Fibroblast of skin of left biceps (primary cell): ENCODE measurements at places on chromosomes 1 and 21.

DNA sequence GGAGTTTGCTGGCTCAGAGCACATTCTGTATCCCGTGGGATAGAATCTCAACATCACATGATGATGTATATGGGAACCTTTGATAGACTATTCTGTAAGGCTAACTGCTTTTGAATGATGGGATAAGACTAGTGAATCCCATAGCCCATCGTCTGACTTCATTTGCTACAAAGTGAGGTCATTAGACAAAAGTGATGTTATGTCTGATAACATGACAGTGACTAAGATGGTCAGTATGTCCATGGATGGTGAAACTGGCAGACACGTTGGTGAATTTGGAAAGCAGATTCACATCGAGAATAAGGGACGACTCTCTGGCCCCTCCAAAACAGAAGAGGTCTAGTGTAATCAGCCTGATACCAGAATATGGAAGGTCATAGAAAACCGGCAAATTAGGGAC is 108.4 kb downstream of the HHAT start:
- DNase-seq, result no peak

DNA sequence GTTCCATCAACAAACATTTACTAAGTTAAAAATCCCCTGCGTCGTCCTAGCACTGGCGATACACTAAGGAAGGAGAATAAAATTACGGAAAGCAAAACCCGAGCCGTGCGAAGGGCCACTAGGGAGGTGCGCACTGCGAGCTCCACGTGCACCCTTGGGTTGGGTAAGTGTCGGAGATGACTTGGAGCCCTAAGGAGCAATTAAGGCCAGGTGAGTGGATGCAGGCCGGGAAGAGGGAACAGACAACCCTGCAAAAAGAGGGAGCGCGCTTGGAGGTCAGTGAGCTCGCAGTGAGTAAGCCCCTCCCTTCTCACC is 704 bp downstream of the WDR4 start:
- DNase-seq, result no peak

DNA sequence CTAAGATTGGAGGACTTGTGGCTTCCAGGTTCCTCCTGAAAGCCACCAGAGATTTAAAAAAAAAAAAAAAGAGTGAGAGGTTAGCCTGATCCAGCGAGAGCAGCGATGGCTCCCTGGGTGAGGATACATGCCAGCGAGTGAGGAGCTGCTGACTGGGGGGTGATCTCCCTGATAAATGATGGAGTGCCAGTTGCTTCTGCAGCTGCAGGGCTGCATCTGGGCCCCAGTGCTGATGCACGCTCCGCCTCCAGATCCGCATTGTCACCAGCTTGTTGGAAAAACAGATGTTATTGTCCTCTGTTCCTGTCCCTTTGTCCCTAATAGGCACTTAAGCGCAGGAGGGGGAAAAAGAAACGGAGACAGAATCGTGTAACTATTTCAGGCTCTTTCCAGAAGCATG is 28.6 kb downstream of the UBIAD1 start:
- no peak for DNase-seq

DNA sequence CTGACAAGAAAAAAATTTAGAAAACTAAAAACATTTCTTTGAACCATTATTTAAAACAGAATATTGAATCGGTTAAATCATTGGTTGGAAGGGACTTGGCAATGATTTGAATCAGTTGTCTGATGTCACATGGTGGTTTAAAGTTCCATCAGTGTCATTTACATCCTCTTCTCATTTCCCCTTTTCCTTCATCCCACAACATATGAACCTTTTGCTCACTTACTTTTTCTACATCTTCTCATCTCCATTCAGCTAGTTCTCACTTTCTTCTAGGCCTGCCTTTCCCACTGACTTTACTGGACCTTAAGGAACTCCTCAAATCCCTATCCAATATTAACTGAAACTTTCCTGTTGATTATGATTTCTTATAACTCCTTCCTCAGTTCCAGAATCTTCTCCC is 58.5 kb downstream of the PHACTR4 start:
- no peak for DNase-seq

- no peak for DNase-seq
These were observed 22.0 kb upstream of the PRDM15 start for GRCh38 chr21:41901099-41901498.

DNA sequence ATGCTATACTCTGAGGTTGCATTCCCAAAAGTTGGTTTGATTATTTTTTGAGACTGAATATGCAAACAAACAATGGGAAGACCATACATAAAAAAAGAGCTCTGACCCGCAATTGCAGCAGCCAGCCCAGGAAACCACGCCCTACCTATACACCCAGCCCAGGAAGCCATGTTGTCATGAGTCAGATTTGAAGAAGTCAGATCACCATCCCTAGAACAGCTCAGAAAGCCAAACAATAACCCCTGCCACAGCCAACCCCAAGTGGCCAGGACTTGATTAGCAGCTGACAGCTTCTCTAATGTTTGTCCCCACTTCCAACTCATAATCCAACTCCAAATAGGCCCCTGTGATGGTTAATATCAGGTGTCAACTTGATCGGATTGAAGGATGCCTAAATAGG is 621.9 kb downstream of the NPHP4 start:
- no peak for DNase-seq

- DNase-seq, result no peak
These were observed 123.3 kb downstream of the GRIK3 start for GRCh38 chr1:36910886-36911540.

- no peak for DNase-seq
These were observed 1338.5 kb downstream of the AMY1C start for GRCh38 chr1:105088166-105088565.

- DNase-seq, result no peak
These were observed 5.2 kb upstream of the RGS13 start for GRCh38 chr1:192630521-192631287.

- DNase-seq, result no peak
These were observed 2.3 kb downstream of the ETS2 start for GRCh38 chr21:38807986-38808385.

GRCh38 chr1:110370827-110371226 is 20.0 kb downstream of the SLC16A4 start:
- no peak for DNase-seq

DNA sequence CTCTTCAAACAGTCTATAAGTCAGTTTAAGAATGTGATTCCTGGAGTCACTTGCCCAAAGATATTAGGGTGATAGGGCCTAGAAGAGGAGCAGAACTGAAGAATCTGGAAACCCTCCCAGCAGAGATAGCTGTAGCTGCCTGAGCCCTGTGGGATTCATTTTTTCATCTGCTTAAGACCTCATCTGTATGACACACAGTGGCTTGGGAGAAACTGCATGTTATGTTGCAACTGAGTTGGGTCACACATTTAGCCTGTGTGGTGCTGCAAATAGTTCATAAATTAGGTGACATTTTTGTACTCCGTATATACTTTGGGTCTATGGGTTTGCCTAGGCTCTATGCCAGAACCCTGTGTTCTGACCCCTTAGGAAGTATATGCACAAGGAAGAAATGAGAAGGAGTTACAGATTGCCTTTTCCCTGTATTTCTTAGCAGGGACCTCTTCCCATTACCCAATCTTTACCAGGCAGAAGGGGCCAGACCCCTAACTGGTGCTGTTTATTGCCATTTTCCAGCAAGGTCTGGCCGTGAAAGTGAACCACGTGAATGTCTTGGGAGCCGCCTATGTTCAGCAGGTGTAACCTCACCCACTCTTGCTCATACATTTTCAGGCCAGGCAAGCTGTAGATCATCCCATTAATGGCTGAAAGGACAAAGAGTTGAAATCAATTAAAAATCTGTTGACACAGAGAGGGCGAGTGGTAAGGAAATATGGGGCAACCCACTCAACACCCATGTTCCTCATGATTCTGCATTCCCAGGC is 41.9 kb upstream of the SLC19A2 start:
- DNase-seq, result no peak

- DNase-seq, result no peak
These were observed 14.7 kb downstream of the PEX14 start for GRCh38 chr1:10489291-10490055.

GRCh38 chr1:81582467-81582986 is 218.2 kb upstream of the ADGRL2 start:
- no peak for DNase-seq

DNA sequence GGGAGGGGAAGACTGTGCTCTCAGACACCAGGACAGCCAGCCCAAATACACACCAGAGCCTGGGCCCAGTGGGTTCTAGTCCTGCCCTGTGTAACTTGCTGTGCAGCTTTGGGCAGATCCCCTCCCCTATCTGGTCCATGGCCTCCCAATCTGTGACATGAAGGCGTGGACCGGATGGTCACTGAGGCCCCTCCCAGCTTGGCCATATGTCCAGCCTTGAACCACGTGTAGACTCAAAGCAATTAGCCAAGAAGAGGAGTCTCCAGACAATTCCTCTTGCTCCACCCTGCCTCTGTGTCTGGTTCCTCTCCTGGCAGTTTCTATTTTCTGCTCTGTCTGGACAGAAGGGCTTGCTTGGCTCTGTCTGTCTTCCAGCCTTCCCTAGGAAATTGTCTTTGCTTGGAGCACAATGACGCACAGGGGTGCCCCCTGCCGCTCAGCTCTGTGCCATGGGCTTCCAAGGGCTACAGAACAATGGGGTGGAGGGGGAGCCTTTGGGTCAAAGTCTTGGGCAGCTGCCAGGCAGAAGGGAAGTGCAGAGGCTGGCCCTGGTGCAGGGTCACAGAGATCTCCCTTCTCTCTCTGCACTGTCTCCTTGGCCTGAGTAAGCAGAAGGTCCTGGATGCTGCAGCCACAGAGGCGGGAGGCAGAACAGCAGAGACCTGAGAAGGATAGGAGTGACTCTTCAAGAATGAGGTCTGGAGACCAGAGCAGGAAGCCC is 66.1 kb downstream of the TENT5C start:
- DNase-seq, result no peak

DNA sequence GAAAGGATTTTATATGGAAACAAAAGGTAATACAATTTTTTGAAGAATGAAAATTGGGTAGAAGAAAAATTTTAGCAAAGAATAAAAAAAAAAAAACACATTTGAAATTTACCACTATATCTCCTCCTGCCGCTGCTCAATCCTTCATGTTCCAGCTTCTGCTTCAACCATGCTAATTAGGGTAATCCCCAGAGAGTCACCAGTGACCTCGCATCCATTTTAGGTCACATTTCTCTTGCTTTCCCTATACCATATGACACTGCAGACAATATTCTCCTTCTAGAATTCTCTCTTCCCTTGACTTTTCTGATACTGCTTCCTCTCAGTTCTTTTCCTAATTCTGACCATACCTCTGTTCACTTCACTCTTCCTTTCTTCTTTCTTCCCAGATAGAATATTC is 237.1 kb downstream of the USH2A start:
- DNase-seq, result no peak

GRCh38 chr1:25704267-25704691 is 87.7 kb downstream of the MAN1C1 start:
- no peak for DNase-seq

DNA sequence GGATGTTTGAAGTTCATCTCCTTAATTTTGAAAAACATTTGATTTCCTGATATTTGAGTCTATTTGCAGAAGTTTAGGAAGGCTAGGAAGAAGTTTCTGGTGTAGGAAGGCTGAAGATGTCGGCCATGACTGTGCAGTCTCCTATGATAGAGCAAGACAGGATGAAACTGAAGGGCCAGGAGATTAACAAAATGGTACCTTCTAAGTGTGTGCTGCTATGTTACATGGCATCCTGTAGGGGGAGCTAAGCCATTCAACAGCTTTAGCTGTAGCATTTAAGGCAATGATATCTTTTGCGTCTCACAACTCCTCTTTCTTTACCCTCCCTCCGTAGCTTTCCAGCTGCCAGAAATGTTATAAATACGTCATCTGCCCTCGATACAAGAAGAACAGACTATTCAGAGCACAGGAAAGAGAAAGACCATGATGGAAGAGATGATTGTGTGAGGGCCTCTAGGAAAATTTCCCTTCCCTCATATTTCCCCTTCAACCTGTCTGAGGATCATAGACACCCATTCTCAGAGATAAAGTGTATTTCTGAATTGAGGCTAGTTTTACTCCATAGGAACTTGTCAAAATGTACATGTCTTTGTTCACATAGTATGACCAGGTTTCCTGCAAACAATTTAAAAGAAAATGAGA is 61.1 kb downstream of the XCL1 start:
- DNase-seq, result no peak

DNA sequence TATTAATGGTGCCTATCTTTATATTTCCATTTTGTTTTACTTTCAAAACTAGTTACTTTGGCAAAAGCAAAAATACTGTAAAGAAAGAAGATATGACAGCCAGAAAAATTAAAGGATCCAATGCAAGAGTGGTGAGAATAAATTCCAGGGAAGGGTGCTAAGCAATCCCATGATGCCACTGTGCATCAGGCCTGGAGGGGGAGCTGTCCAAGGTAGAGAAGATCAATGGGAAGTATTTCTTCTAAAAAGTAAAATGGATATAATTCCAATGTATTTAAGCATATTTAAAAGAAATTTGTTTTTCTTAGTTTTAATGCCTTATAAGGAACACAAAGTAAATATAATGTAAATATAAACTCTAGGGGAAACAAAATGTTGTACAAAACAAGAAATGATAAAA is 1382.2 kb upstream of the B3GALT2 start:
- DNase-seq, result no peak

GRCh38 chr1:239786464-239786863 is 305.2 kb upstream of the FMN2 start:
- DNase-seq, result no peak

DNA sequence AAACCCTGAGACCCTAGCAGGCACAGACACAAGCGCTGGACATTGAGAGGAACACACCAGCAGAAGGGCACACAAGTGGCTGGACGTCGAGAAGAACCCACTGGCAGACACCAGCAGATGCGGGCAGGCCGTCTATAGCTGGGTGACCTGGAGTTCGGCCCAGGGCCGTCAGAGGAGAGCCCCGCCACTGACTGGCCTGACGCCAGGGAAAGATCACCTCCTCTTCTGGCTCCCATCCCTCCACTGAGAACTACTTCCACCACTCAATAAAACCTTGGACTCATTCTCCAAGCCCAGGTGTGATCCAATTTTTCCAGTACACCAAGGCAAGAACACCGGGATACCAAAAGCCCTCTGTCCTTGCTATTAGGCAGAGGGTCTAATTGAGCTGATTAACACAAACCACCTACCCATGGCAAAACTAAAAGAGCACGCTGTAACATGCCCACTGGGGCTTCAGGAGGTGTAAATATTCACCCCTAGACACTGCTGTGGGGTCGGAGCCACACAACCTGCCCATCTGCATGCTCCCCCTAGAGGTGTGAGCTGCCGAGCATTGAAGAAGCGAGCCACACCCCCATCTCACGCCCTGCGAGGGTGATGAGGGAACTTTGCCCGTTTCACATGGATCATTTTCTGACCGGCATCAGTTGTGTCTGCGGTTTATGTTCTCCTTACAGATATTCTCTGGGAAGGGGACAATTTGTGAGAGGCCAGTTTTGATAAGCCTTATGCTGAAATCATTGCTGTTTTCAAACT is 104.8 kb downstream of the HLX start:
- DNase-seq, result no peak

DNA sequence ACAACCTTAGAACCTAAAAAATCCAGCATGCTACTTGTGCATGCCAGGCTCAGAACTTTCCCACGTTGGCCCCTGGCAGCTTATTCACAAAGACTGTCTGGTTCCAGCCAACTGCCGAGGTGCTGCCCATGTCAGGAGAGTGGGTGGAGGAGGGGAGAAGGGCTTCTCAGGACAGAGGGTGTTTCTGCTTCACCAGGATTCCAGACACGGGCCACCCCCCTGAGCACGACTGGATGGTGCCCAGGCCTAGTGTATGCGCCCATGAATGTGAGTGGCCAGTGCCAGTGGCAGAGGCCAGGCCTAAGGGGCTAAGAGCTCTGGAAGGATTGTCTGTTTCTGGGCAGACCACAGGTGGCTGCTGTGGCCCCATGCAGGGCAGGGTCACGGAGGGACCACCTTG is 148.2 kb upstream of the COL6A1 start:
- no peak for DNase-seq
